ENCODE measurements at places on chromosomes 3 and 15.
A peak's percentile ranks its signal among the peaks of the same experiment; 100 is the strongest.

GRCh38 chr15:98731712-98732450, 83.5 kb downstream of the IGF1R start:
- no peak for DNase-seq

GRCh38 chr3:9976721-9977709, 9.6 kb downstream of the EMC3 start:
- peak; percentile 85 for DNase-seq

DNA sequence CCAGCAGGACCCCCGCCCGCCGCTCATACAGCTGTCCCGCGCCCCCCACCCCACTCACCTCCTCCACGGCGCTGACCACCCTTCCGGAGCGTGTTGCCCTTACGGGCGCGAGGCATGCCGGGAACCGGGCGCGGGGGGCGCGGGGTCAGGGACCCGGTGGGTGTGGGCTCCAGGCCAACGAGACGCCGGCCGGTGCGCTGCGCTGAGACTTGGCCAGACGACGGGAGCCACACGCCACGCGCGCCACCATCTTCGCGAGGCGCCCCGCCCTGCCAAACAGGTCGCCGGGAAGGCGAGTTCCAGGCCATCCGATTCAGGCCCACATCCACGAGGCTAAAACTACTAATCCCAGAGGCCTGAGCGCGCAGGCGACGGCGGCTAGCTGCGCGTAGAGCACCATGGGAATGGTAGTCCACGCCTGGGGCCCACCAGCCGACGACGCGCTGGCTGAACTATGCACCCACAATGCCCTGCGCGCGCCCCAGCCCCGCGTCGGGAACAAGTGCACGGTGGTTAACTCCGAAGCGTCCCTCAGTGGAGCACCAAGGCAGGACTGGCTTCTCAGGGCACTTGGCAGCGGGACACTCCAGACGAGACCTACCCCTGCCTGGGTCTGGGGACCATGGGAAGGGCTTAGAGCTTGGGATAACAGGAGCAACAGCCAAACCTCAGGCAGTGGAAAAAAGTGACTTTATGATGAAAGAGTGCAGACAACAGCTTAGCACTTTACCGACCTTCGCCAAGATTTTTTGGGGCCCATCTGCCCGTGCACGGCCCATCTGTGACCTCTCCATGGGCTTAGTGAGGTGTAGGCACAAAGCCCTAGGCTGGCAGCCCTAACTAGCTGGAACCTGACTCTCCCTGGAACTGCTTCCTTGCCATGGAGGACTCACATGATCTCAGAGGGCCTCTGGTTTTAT, at the start of gene IFRD2:
IFRD2 (minus strand) TSS at position 271 of the 920 bp plus-strand sequence; CDS start at position 116, 155 bp downstream.
- peak; percentile 98 for DNase-seq

DNA sequence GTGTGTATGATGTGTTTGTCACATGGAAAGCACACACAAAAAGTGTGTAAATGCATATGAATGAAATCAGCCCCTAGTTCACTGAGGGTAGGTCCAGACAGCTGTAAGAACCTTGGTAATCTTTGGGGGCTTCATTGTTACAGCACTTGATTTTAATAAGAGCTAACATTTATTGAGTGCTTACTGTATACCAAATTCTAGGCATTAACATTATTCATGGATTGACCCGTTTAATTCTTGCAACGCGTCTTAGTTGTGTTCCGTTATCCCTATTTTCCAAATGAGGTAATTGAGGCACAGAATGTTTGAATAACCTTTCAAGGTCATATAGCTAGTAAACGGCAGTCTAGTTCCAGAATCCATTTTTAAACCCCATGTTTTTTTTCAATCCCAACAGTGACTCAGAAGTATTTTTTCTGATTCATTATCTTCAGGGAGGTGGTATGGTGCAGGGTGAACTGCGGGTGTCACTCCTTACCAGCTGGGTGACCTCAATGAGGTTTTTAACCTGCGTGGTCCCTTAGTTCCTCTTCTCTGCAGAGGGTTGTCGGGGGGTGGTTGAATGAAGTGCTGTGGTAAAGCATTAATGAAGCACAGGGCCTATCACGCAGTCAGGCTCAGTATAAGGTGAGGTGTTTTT, 14.2 kb downstream of the RAB8B start:
- DNase-seq: peak; percentile 66

DNA sequence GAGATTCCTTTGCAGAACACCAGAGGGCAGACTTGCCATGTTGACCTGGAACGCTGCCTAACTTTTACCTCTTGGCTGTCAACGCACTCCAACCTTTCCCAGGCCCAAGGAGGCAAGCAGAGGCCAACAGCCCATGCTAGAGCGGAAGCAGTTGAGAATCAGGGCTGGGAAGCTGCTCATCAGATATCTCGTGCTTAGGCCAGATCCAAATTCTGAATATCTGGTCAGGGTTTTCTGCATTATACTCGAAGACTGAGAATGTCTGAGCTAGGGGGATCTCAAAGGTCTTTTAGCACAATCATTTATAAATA, 2.5 kb downstream of the XIRP1 start:
- peak; percentile 60 for DNase-seq

DNA sequence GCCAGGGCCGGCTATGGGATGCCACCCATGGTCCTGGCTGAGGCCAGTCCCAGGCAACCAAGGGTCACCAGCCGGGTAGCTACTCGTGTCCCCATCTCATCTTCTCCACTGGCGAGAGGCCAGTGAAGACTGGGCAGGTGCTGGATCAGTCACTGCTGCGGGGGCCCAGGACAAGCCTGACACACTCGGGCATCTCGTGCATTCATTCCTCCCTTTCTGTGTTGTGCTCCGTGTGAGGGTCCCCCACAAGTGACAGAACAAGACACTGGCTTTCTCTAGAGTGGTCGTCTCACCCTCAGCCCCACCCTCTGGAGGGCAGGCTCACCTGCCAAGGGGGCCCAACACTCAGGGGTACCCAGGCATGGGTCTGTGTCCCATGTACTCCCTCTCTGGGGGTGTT, 48.4 kb downstream of the ROPN1B start:
- no peak for DNase-seq

DNA sequence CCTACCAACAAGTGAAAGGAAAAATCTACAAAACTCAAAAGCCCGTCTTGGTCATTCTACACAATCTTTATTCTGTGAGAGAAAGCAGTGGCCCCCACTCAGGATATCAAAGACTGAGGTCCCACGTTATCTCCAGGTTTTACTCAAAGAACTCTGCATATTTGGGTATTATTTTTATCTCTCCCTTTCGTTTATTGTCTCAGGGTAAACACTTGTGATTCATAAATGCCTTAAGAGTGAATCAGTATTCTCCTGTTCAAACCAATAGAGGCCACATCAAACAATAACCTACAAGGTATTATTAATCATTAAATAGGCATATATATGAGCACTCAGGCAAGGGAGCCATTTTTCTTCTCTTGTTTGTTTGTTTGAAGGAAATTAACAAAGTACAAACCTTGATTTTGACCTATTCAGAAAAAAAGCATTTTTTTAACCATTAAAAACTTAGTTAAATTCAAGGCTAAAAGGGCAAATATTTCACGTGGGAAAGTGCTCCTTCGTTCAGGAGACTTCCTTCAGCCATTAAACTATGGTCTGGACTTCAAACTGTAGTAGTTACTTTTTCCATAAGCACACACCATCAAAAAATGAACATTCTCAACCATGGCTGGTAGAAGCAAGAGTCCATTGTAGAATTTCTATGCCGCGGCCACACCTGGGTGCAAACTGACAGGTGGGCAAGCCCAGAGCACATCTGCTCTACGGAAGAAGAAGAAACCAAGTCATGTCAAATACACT, 13.9 kb upstream of the HES1 start:
- DNase-seq: no peak

- no peak for DNase-seq
Measured at GRCh38 chr3:115876876-115877614, 253.7 kb downstream of the GAP43 start.

- DNase-seq: no peak
Measured at GRCh38 chr15:42313463-42313862, 40.2 kb upstream of the TMEM87A start.

DNA sequence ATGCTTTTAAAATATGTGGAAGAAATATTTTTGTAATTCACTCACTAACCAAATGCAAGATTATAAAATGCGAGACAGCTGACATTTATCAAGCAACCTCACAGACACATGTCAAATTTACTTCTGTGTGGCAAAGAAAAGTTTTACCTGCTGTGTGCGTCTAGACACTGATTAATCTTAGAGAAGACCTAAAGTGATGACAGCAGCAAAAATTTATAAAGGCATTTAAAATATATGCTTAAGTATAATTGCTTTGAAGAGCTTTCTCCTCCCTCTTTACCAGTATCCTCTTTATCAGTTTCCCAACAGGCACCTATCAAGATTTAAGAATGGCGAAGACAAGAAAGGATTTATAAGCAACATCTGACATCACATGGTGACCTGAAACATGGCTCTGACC, 37.3 kb downstream of the UBP1 start:
- no peak for DNase-seq

- no peak for DNase-seq
Measured at GRCh38 chr3:184713040-184713355, 1.1 kb upstream of the MAGEF1 start.

GRCh38 chr3:27643355-27643754, 78.8 kb downstream of the EOMES start:
- no peak for DNase-seq

GRCh38 chr3:171234298-171235010, 207.9 kb upstream of the SLC2A2 start:
- no peak for DNase-seq

DNA sequence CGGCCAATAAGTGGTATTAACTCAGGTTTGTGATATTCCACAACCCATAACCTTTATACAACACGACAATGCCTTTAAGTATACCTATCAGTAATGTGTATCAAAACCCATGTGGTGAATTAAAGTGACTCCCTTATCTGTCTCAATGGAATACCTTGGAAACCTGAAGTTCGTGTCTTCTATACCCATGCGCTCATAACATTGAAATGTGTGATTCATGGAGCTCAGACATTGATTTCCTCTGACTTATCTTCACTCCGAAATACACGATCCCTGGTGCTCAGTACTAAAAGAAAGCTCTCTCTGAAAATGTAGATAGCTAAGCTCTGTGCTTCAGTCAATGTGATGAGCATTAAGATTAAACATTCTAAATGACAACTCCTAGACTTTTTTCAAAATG, 140.3 kb downstream of the TBC1D5 start:
- no peak for DNase-seq

DNA sequence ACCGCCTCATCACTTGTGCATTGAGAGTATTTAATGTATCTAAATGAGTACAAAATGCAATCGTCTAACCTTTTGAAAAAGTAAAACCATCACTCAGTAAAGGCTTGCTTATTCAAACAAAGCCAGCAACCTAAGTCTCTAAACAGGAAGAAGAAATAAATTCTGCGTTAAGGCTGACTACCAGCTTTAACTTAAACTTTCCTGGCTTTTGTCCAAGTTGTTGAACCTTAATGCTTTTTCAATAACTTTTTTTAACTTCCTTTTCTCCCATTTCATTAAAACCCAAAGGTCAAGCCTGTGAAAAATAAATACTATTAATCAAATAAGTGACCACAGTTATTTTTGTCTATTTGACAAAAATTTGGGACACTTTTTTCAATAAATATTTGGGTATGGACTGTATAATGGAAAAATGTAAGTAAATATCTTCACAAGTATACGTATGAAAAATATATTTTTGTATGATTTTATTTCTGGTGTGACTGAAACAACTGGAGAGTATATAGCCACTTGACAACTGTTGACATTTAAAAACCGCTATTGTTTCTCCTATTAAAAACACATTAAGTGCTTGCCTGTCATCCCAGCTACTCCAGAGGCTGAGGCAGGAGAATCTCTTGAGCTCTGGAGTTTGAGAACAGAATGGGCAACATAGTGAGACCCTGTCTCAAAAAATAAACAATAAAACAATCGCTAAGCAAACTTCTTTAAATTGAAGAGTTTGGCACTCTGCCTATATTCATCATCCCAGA, 2.9 kb downstream of the KLHL24 start:
- no peak for DNase-seq

- DNase-seq: peak; percentile 64
Measured at GRCh38 chr15:74158855-74159650, 14.5 kb upstream of the ISLR start.

- DNase-seq: no peak
Measured at GRCh38 chr3:16130066-16130465, 44.4 kb upstream of the GALNT15 start.

DNA sequence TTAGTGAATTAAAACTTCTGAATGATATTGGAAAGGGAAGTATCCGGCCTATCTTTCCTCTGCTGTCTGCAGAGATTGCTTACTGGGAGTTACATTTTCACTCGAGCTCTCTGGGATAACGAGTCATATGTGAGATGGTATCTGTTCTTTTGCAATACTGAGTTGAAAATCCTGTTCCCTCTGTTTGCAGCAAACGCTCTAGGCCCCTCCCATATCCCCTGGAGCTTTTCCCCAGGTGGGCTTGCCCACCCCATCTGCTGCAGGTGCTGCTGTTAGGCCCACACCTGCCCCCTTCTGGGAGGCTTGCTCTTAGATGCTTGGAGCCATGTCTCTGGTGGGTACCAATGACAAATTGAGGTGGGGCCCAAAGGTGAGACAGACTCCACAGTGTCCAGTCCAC, 42.7 kb upstream of the MTMR10 start:
- DNase-seq: no peak

DNA sequence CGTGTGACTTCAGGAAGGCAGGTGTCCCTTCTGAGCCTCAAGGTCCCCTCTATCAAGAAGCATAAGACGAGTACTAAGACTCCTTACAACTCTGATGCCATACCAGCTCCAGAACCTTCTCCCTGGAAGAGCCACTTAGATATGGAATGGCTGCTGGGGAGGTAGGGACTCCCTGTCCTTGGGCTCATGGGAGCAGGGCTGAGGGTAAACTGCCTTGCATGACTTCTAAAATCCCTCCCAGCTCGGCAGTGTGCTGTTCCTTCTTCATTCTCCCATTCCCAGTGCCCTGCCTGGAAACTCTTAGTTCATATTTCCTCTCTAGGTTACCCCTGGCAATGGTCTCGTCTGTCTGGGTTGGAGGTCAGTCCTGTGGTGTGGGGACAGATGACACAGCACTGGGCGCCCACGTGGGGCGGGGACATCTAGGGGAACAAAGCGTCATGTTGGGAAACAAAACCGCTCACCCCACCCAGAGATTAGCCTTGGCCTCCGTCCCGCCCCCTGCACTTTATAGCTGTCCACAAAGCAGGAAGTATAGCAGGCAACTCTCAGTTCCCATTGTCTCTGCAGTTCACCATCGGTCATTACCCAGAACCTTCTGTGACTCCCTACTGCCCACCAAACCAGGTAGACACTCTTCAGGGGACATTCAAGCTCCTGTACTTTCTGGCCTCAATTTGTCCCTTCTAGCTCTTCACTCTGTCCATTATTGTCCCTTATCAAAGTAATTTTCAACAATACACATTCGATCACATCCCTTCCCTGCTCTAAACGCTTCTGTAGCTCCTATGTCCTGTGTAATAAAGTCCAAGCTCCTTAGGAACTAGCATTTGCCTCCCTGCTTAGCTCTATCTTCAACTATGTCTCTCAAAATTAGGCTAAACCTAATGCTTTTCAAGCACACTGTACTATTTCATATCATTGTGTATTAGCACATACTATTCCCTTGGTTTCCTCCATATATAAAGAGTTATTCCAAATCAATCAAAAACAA, 73.8 kb downstream of the IQSEC1 start:
- DNase-seq: no peak

DNA sequence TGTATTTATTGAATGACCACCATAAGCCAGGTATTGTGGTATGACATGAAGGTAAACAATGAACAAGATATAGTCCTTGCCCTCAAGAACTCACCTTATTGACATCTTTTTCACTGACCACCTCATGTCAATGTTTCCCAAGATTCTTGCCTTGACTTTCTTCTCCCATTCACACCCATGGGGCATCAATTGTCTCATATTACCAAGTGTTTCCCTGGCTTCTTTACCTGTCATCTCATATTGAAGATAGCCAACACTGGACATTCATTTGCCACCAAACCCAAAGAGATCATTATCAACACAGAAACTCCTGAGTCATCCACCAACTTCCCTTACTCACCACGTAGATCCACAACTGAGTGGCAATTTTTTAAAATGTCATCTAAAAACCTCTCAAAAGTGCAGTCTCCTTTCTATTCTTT, 2.2 kb downstream of the EFHB start:
- peak; percentile 73 for DNase-seq
